ENCODE measurements at places on chromosomes 13 and 19. TPM values are rescaled to one million over a fixed set of nuclear protein-coding genes. Genes with fewer than 3 reads are reported as not detected.
A peak's percentile ranks its signal among the peaks of the same experiment; 100 is the strongest.

DNA sequence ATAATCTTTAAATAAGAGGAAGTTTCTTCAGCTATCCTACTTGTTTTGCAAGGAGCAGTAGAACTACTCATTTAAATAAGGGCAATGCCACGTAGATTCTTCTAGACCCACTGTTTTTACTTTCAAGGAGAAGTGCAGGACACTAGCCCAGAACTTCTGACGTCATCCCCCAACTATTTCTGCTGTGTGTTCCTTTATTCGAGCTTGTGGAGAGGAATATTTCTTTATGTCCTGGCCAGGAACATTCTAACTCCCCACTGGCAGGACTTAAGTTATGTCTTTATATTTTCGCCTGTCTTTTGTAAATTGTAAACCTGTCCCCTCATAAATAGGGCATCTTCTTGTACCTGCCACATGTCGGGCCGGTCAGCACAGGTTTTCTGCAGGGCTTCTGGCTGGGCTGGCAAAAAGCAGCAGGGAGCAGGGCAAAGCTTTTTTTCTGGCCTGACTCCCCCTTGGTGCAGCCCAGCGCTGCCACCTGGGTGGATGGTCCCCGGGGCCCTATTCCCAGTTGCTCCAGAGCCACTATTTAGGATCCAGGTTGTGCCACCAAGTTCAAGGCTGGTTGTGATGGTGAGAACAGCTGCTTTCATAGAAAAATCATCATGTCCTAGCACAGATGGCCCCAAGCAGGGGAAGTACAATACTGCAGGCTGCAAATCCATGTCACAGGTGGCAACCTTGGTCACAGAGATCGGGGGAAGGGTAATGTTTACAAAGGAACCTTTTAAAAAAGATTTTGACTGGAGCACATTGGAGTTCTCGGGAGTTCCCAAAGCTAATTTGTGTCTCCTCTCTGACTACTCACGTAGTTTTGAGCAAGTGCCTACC is 1.8 kb downstream of the MBNL2 start:
- peak; percentile 81 for DNase-seq

- no peak for DNase-seq
These were observed 37.2 kb downstream of the SIGLEC7 start for GRCh38 chr19:51179256-51179655.

DNA sequence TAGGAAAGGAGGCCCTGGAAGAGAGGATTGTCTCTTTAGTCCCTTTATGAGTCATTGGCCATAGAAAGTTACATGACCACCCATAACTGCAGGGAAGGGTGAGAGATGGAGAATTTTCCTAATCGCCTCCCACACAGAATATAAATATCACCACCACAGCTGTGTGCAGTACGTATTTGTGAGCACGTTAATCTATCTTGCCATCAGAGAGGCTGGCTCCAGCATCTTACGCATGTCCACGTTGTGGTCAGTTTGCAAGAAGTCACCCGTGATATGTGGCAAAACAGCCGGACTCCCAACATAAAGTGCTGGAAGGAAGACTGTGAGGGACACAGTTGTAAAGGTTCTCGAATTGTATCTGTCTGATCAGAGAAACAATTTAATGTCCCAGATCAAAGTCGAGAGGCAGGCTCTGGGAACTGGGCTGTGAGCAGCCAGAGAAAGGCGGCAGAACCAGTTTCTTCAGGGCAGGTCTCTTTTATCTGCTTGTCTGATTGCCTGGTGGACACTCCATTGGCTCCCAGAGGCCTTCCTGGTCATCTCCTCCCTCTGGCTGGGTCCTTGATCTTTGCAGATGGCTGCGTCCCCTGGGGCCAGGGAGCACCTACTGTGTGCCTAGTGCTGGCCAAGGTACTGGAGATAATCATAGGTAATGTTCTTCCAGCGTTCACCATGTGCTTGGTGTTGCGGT is 74.9 kb downstream of the SIPA1L3 start:
- DNase-seq, result no peak

- no peak for DNase-seq
These were observed 46.1 kb downstream of the HSPH1 start for GRCh38 chr13:31115616-31116015.

GRCh38 chr13:70708775-70709174 is 600.5 kb upstream of the KLHL1 start:
- no peak for DNase-seq

- DNase-seq, result peak; percentile 97
These were observed 23.1 kb downstream of the ZNF175 start for GRCh38 chr19:51593969-51594773.

ZNF888 gene
- 13.5 TPM for polyA plus RNA-seq

Measured in right lung (tissue), 10 donors.